A549 treated with Hydrocortisone at 1 μM for 4 hours (cell line): ENCODE measurements at places on chromosomes 2 and 18. TPM values are rescaled to one million over a fixed set of nuclear protein-coding genes. Genes with fewer than 3 reads are reported as not detected.

CMPK2 gene
- total RNA-seq: 0.51 to 1.0 TPM (median 0.78 TPM) in 5 replicates

CYP1B1 gene
- 3.8 to 5.5 TPM (median 5.2 TPM) in 5 replicates for total RNA-seq

ALPI gene
- total RNA-seq: 0.05 TPM in 2 of 5 replicates, not detected in the others

ELOA2 gene
- not detected in 5 replicates for total RNA-seq

PID1 gene
- 3.3 to 4.8 TPM (median 4.2 TPM) in 5 replicates for total RNA-seq

TRIB2 gene
- 0.47 to 0.77 TPM (median 0.75 TPM) in 5 replicates for total RNA-seq

UGT1A5 gene
- total RNA-seq: 0.08 to 0.13 TPM in 2 of 5 replicates, not detected in the others

NEU2 gene
- not detected in 5 replicates for total RNA-seq

CRYBA2 gene
- not detected in 5 replicates for total RNA-seq

GREB1L gene
- total RNA-seq: 2.2 to 6.4 TPM (median 4.7 TPM) in 5 replicates

C1GALT1C1L gene
- total RNA-seq: 2.3 to 2.7 TPM (median 2.6 TPM) in 5 replicates

LONRF2 gene
- 2.0 to 2.6 TPM (median 2.5 TPM) in 5 replicates for total RNA-seq

TRIM43 gene
- 0.07 to 0.15 TPM (median 0.08 TPM) in 3 of 5 replicates, not detected in the others for total RNA-seq

RIT2 gene
- not detected in 5 replicates for total RNA-seq

RNF125 gene
- total RNA-seq: 0.21 to 0.32 TPM (median 0.23 TPM) in 5 replicates

CASP10 gene
- 1.6 to 2.5 TPM (median 2.2 TPM) in 5 replicates for total RNA-seq

CROCC2 gene
- not detected in 5 replicates for total RNA-seq
